Stimulated activated CD4-positive, alpha-beta T cell treated with anti-CD3 and anti-CD28 coated beads, Interleukin-4, amount 100 ng/mL, for 4 hours (primary cell): ENCODE measurements at places on chromosomes 6 and 20.

GRCh38 chr6:21869085-21869771 is 275.7 kb downstream of the SOX4 start:
- no peak for DNase-seq

- peak; percentile 23 for DNase-seq
Measured at GRCh38 chr6:18262702-18263417, 1.5 kb downstream of the DEK start.

GRCh38 chr6:41427642-41428335 is 92.4 kb downstream of the NCR2 start:
- peak; percentile 32 for DNase-seq

DNA sequence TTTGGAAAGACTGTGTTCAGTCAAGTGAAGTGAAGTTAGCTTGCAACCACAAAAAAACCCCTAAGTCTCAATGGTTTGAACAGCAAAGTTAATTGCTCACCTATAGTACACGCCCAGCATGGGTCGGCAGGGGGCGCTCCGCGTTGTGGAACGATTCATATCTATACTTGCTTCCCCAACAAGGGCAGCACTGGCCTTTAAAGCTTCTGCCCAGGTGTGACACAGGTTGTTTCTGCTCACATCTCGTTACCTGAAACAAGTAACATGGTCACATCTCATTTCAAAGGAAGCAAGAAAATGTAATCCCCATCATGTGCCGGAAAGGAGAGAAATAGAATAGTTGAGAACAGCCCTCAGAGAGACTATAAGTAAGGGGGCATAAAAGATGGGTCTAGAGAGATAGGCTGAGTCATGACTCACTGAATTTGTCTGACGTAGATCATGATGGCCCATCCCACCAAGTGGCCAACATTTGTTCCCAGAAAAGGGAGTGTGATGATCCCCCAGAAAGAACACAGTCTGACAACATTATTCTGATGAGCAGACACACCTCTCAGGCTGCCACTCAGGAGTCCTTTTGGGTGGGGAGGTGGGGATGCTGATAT is 29.0 kb downstream of the HNF4A start:
- DNase-seq = peak; percentile 74

DNA sequence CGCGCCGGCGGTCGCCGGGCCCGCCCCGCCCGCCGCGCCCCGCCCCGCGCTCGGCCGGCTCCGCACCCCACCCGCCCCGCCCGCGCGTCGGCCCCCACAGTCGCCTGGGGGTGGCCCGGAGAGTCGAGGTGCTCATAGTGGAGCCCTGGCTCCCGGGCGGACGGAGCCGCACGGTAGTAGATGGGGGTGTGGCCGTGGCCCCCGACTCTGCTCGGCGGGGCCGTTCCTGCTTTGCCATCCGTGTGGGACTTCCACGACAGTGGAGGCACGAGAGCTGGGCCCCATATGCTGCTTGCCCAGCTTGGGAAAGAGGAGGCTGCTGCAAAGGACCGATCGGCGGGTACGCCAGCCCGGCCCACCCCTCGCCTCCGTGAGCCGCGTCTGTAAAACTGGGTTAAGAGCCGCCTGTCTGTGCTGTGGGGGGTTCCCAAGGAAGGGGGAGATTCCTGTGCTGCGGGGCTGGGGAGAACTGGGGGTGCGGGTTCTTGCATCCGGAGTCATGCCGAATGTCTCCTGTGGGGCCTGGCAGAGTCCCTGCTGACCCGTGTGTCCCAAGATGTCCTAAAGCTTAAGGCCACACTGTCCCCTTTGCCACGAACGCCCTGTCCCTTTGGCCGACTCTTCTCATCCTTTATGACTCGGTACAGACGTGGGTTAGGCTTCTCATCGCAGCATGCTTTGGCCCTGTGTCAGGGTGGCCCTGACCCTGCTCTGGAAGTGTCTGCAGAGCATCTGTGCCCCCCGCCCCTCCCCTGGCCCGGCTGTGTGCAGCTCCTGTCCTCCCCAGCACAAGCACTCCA is at the start of gene OPRL1:
TSS of gene OPRL1 (plus strand) at position 70 of the 800 bp plus-strand sequence. CDS start 12,639 bp downstream, outside the sequence.
- DNase-seq = peak; percentile 50

- DNase-seq = no peak
Measured at GRCh38 chr6:71197267-71197666, 91.3 kb upstream of the OGFRL1 start.

DNA sequence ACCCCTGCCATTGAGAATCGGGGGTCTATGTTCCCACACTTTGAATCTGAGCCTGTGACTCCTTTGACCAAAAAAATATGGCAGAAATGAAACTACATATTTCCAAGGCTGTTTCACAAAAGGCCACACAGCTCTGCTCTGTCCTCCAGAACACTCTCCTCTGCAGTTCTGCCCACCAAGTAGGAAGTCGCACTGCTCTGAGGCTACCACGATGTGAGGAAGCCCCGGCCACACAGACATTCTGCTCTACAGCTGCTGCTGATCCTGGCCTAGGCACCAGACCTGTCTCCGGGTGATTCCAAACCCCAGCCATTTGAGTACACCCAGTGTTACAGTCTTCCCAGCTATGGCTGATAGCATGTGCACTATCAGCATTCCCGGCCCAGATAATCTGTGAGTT is 85.1 kb downstream of the LYRM4 start:
- no peak for DNase-seq

- DNase-seq = no peak
Measured at GRCh38 chr6:52577778-52578463, 1.1 kb upstream of the TRAM2 start.

DNA sequence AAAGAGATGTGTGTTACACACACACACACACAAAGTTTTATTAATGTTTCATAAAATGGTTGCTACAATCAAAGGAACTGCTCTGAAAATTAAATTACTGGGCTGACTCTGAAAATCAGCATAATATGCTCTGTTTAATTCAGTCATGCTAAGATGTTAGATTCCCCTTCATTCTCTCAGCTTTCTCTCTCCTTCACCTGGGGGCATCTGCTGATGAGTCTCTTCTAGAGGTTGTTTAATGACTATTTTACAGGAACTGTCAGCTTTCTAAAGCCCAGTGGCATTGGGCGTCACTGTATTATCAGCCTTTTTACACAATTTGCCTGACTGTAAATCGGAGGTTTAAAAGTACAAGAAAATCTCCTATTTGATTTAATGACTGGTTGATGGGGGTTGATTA is 559.7 kb upstream of the POU3F2 start:
- no peak for DNase-seq
